ENCODE measurements at places on chromosomes 5 and 9.

DNA sequence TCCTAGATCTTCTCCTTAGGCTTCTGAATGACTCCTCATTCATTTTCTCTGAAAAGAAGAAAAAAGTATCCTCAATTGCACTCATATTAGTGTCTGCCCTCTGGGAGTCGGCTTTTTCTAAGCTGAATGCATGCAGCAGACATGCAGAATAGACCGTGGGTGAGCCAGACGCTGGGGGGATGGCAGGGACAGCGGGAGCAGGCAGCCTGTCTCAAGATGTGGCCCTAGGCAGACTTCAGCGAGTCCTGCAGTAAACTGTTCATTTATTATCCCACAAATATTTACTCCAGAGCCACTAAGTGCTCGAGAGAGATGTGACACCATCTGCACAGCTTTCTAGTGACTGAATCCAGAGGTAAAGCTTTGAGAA is 164.9 kb upstream of the RAI14 start:
- DNase-seq: no peak

DNA sequence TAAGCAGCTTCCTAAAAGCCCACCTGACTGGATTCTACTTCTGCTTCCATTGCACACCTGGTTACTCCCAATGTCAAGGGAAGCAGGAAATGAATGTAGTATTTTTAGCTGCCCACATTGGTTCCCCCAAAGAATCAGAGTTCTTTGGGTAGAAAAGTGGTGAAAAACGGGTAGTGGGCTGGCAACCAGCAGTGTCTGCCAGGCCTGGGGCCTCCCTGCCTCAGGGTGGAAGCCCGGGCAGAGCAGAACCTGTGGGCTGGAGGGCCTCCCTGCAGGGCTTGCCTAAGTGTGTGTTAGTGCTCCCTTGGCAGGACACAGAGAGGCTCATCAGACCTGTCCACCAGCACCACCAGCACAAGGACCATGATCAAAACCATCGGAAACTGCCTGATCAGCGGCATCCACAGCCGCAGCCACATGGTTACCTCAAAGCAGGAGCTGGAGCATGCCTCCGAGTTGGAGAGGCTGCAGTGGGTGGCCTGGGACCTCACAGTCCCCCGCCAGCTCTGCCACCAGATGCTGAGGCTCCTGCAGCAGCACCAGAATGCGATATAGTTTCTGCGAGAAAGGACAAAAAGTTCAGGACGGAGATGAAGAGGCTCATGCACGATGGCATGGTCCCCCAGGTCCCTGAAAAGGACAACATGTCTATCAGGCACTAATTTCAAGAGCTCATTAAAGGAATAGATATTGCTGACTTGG is 72.2 kb downstream of the PTPDC1 start:
- DNase-seq: no peak

DNA sequence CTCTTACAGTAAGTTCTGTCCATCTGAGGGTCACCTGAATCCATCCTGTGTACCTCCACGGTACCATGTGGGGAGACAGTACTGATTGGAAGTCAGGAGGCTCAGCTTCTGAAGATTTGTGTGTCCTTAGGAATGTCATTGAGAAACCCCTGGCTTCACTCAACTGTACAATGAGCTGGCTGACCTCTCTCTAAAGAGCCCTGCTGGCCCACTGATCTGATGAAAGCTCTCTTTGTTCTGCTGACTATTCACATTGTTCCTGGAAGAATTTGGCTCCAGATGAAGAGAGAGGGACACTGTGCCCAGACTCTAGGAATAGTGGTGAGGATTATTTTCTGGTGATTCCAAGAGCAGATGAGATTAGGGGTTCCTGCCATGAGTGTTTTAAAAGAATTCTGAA is 141.2 kb downstream of the LURAP1L start:
- no peak for DNase-seq

DNA sequence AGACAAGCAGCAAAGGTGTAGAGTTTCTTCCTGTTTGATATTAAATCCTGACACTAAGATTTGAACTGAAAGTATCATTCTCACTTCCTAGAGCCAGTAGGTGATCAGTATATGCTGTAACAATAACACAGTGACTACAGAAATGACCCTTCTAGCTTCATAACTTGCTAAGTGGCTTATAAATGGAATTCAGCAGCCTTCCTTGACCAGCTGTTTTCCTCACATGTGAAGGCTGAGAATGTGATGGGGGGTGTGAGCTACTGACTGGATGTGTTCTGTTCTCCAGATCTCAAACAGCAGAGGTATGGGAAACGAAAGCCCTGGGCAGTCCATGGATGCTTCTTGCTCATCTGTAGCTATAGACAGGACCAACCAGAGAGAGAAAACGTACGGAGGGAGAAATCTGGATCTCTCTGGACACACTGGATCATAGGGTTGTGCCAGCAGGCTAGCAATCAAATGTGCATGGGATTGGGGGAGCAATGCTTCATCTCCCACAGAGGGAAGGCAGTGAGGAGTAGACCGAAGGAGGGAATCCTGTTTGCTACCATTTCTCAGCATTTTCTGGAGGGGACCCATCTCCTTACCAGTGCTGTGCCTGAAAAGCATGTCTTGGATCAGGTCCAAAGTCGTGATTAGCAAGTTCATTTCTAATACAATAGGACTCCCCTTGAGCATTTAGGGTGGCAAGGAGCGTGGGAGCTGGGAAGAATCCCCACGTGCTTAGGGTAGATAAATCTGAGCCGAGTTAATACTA is 39.4 kb downstream of the TNFAIP8 start:
- no peak for DNase-seq

DNA sequence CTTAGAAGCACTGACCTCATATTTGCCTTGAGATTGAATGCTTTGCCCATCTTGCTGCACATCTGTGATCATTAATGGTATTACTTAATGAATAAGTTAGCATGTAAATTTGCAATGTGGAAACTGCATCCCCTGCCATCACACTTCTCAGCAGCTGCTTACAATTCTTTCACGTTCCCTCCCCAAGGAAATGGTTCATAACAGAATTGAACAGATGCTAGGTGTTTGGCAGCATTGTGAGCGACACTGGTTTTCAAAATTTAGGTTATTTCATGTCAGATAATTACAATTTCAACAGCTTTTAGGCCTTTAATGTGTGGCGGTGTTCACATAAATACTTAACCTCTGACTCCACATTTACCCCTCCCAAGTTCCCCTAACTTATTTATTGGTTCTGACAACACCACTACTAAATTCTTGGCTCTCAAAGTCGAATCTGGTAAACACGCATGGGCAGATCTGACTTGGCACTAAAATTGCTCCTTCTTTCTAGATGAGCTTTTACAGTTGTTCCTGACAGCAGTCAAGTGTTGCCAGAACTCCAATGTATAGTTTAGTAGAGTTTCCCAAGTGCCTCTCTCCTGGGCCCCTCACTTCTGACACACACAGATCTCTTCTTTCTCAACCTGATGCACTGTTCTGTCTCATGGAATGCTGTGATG is 46.8 kb downstream of the SLC1A3 start:
- DNase-seq: no peak

DNA sequence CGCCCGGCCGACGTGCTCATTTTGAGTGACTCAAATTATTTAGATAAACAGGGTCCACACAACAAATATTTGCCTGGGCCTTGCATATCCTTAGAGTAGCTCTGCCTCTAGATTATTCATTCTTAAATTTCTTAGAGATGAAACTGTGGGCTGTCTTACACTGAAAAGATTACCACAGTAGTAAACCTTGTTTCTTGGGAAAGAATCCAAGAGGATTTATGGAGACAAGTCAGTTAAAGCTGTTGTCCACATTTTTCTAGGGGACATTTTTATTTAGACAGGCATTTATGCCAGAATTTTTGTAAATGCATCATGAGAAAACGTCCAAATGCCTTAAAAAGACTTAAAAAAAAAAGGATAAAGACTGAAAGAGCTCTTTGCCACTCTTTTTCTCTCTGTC is 32.6 kb upstream of the RANBP3L start:
- no peak for DNase-seq

GRCh38 chr5:1830571-1831228 is 29.5 kb downstream of the NDUFS6 start:
- DNase-seq: no peak

- no peak for DNase-seq
Observed at GRCh38 chr9:119802133-119802532, 432.9 kb upstream of the BRINP1 start.

GRCh38 chr9:89467278-89467625 is 30.7 kb downstream of the SEMA4D start:
- no peak for DNase-seq

GRCh38 chr5:114176356-114176755 is 185.5 kb upstream of the KCNN2 start:
- DNase-seq: no peak

GRCh38 chr9:136119061-136119882 is 597 bp upstream of the TMEM250 start:
- no peak for DNase-seq
